Activated CD8-positive, alpha-beta T cell treated with anti-CD3 and anti-CD28 coated beads for 36 hours (primary cell): ENCODE measurements at places on chromosomes 4 and X. TPM values are rescaled to one million over a fixed set of nuclear protein-coding genes. Genes with fewer than 3 reads are reported as not detected.
A peak's percentile ranks its signal among the peaks of the same experiment; 100 is the strongest.

GPR50 gene
- total RNA-seq: not detected

DNA sequence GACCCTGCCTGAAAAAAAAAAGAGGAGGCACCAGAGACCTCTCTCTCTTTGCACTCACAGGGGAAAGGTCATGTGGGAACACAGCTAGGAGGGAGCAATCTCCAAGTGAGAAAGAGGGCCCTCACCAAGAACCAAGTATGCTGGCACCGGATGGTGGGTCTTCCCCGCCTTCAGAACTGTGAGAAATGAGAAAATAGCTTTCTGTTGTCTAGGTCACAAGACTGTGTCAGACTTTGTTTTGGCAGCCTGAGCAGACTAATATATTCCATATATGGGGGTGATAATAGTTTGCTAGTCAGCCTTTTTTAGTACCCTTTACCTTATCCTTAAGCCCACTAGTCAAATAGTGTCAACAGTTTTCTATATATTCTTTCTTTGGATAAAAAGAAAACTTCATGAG lies 193.0 kb downstream of the TRIML1 start:
- no peaks in the 10 kb centered on the region for H3K4me1 ChIP-seq
- no peaks in the 10 kb centered on the region for H3K36me3 ChIP-seq
- no peaks in the 10 kb centered on the region for H3K27me3 ChIP-seq
- DNase-seq: no peak
- no peak overlapping the region for H3K27ac ChIP-seq
- H3K4me3 ChIP-seq: no peak overlapping the region

- H3K27ac ChIP-seq: no peak overlapping the region
- no peak for DNase-seq
- no peaks in the 10 kb centered on the region for H3K4me1 ChIP-seq
- H3K4me3 ChIP-seq: no peak overlapping the region
These were observed 37.4 kb downstream of the OCRL start for GRCh38 chrX:129577473-129577872.

- H3K27me3 ChIP-seq: peaks cover 76% of the 10 kb centered on the region
- H3K4me1 ChIP-seq: peaks cover 10% of the 10 kb centered on the region
- no peak for DNase-seq
- H3K36me3 ChIP-seq: peaks cover 3% of the 10 kb centered on the region
- no peak overlapping the region for H3K4me3 ChIP-seq
These were observed 10.9 kb downstream of the PITX2 start for GRCh38 chr4:110611968-110612447.

GRCh38 chrX:140297273-140297672 lies 207.6 kb downstream of the SOX3 start:
- no peak for DNase-seq
- H3K27ac ChIP-seq: no peak overlapping the region
- no peaks in the 10 kb centered on the region for H3K4me1 ChIP-seq
- no peak overlapping the region for H3K4me3 ChIP-seq
- no peaks in the 10 kb centered on the region for H3K36me3 ChIP-seq

DNA sequence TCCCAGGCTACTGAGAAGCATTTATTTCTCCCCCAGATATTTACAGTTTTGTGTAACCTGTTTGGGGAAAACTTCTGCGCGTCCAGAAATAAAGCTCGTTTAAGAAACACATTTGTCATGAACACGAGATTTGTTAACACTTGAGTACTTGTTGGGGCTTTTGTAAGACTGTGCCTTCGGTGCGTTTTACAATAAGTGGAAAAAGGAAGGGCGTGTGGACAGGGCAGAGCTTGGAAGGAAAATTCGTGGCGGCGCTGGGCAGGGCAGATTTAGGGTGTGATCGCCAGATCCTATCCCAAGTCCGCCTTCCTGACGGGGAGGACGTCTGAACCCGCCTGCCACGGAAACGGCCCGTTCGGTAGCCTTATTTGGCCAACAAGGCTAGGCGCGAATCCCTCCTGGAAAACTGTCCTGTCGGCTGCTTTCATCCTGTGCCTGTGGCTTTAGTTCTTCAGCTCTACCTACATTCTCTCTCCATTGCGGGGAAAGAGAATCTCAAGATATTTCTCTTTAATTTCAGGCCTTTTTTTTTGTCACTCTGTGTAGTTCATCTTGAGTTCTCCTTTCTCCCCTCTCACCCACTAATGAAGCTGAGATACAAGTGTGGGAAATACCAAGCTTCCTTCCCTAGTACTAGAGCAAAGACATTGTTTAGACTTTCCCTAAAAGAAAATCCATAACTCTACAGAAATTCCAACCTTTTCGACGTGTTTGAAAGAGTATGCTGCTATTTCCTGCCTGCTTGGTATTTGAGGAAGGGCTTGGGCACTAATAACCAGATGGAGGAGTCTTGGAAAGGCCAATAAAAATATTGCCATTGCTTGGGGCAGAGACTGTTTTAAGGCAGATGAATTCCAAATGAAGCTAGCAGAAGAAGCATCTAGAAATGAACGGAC lies 982 bp downstream of the PDLIM5 start:
- H3K36me3 ChIP-seq: peaks cover 9% of the 10 kb centered on the region
- peak; percentile 16 for DNase-seq
- H3K4me3 ChIP-seq: peak overlapping the region; percentile 91

DNA sequence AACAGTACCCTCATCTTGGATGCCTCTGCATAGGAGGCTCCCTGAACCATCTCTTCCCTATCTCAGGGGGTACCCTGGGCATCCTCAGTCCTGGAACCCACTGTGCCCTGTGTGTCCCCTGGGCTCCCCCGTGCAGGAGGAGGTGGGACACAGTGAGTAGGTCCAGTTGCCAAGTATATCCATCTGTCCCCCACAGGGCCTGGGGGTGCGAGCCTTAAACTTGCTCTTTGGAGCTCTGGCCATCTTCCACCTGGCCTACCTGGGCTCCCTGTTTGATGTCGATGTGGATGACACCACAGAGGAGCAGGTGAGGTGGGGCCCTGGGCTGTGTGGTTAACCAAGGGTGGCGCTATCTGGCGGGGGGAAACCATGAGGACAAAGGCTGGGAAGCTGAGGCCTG lies 4.6 kb upstream of the EBP start:
- H3K27ac ChIP-seq: no peak overlapping the region
- H3K36me3 ChIP-seq: no peaks in the 10 kb centered on the region
- peaks cover 32% of the 10 kb centered on the region for H3K4me1 ChIP-seq
- DNase-seq: no peak
- H3K4me3 ChIP-seq: no peak overlapping the region

DNA sequence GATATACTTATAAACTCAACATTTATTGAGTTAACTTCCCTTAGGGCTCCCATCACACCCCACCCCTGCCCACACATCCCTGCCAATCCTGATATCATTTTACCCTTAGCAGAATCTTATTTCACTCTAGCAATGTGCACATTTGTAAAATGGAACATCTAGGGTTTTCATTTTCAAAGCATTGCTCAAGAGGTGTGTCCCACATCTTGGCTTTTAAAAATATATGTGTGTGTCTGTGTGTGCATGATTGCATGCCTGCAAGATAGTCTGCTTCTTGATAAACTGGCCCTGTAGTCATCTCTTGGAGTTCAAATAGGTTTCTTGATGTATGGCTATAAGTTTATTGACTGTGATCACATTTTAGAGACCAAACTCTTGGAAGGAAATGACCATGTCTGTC lies 26.4 kb upstream of the EGF start:
- H3K36me3 ChIP-seq: no peaks in the 10 kb centered on the region
- peaks cover 4% of the 10 kb centered on the region for H3K27me3 ChIP-seq
